ENCODE measurements at places on chromosomes 3 and 15.

- DNase-seq: no peak
Measured at GRCh38 chr15:87826119-87826747, 430.3 kb downstream of the NTRK3 start.

- DNase-seq: no peak
Measured at GRCh38 chr3:14146381-14147065, 21.7 kb downstream of the TMEM43 start.

DNA sequence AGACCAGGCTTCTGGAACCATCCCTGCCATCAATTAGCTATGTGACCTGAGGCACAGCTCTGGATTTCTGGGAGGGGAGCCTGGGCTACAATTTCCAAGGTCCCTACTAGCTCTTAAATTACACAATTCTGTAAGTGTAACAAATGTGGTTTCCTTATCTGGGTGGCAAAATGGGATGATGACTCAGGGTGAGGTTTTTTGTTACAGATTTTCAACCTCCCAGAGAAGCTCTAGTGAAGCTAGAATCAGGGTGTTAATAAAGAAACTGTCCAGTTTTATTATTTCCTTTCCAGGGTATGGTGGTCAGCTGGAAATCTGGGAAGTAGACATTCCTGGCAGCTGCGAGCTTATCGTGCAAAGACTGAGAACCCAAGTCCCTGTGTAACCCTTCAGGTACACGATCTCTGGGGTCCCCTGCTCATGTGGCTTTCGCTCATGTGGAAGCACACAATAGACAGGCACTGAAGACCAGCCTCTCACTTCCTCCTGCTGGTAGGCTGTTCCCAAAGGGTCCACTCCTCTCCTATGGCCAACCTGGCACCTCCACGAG is 7.3 kb downstream of the RAB27A start:
- no peak for DNase-seq

DNA sequence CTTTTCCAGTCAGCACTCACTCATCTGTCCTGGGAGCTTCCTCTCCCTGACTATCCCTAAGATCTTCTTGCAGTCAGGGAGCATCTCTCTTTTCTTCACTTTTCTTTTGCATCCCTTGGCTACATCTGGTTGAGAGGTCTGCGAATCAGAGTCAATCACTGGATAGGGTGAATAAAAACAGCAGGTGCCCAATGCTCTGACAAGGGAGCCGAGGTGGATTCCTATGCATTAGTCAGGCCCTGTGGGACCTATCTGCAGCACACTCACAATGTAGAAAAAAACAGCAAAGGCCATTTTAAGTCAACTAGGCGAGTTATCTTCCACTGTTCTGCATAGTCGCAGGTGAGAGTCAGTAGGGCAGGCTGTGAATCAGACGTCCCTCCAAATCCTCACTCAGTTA is 35.5 kb downstream of the DZIP1L start:
- DNase-seq: no peak

DNA sequence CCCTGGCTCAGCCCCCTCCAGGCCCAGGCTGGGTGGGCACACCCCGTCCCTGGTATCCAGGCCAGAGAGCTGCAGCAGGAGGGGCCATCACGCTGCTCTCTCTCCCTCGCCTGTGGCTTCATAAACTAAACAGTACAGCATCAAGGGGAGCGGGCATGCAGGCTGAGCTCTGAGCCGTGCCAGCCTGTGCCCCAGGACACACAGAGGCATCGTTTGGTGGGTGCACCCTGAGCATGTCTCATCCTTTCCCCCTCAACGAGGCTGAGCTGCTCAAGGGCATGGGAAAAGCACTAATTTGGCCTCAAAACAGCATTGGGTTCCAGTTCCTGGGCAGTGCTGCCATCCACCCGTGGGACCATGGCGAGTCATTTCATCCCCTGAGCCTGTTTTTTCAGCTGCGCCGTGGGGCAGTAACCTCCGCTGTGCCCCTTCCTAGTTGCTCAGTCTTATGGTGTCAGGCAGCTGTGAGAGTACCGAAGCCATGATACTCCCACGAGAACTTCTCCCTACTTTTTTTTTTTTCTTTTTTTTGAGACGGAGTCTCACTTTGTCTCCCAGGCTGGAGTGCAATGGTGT is 79.6 kb downstream of the CPN2 start:
- no peak for DNase-seq

DNA sequence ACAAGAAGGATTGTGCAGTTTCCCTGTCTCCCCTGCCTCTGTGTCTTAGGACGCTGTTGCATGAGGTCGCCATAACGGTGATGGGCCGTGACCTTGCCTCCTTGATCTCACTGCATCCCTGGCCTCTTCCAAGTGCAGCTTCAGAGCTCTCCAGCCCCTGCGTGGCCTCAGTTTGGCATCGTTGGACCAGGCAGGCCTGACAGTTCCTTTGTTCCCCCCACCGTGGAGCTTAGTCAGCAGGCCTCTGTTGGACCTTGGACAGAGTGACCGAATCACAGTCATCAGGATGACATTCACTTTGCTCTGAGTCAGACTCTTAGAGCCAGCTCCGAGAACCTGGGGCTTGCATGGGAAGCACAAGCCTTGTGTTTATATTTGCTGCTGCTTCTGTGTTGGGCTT is 139.4 kb downstream of the OPA1 start:
- no peak for DNase-seq

DNA sequence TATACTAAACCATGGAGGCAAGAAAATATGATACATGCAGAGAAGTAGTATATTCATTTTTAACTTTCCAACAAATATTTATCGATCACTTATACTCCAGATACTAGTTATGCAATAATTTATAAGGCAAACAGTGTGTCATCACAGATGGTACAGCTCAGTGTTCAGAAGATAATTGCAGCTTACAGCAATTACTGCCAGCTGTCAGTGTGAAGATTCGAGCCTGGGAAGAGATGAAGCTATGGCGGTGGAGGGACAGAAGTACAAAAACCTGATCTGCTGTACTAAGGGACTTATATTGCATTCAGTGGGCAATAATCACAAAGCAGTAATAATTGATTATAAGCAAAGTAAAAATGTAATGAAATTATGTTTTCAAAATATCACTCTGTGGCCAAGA is 170.6 kb upstream of the EPHA3 start:
- no peak for DNase-seq

- peak; percentile 70 for DNase-seq
Measured at GRCh38 chr3:184371570-184372018, 6.4 kb downstream of the THPO start.

- DNase-seq: no peak
Measured at GRCh38 chr3:33062866-33063265, 34.1 kb downstream of the GLB1 start.
